ENCODE measurements at places on chromosomes 12 and 14. TPM values are rescaled to one million over a fixed set of nuclear protein-coding genes. Genes with fewer than 3 reads are reported as not detected.

DNA sequence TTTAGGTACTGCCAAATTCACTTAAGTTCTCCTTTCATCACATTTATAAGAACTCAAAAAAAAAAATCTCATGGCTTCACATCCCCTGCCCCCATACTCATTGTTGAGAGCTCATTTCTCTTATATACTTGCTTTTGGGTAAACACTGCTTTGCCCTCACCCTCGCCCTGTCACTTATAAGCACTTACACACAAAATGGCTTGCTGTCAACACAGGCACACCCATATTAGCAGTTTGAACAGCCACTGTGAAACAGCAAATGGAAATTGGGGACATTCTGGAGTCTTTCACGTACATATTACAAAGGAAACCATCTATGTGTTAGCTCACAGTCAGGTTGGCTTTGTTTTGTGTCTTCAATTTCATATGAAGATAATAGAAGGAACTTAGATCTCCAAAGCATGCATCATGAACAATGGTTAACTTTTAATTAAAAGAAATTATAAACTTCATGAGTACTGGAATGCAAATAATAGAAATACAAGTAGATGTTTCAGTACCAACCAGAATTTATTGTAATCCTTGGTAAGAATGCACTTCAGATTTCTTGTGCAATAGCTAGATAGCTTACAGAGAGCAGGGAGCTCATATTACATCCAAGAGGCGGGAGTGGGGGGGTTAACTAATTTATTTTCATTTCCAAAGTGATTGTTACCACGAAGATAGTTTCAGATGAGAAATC, 272.2 kb downstream of the ALG10B start:
- no peaks in the 10 kb centered on the region for H3K4me1 ChIP-seq
- no peak overlapping the region for H3K4me3 ChIP-seq
- H3K36me3 ChIP-seq = no peaks in the 10 kb centered on the region
- no peak overlapping the region for H3K27ac ChIP-seq
- H3K27me3 ChIP-seq = no peaks in the 10 kb centered on the region

DNA sequence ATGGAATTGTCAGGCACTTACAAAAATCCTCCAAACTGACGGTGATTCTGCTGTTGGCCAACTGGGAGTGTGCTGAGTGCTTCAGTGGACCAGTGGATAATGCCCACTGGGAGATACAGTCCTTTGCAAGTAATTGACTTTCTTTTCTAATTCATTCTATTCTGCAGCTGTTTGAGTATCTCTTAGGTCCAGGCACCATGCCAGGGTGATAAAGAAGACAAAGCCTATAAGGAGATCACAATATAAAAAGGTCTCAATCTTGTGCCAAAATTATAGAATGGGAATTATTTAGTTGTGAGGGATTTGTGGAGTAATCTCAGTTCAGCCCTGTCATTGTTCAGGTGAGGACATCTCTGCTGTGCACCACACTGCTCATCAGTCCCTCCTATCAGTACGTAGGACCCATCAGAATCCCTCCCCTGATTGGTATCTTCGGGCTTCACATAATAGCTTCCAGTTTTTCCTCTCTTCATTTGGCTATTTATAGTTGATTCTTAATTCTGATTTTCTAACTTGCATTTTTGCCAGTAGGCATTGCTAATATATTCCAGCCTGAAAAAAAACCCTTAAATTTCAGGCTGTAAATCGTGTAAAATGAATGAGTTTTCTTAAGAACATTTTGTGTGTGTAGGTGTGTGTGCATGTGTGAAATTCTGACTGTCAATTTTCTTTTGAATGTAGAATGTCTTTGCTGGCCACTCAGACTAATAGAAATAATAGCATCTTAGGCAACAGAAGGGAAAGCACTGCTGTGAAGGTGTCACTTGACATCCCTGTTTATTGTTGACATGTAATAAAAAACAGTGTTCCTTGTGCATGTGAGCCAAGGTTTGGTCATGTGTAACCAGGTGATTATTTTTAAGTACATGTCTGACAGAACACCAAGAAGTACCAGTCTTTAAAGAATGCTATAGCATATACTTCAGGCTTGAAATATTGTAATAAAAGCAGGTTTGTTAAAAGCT, 457.6 kb upstream of the RGS6 start:
- no peak overlapping the region for H3K4me3 ChIP-seq
- no peaks in the 10 kb centered on the region for H3K27me3 ChIP-seq
- no peak overlapping the region for H3K27ac ChIP-seq
- no peak for DNase-seq
- no peaks in the 10 kb centered on the region for H3K36me3 ChIP-seq
- H3K4me1 ChIP-seq = no peaks in the 10 kb centered on the region

- H3K4me3 ChIP-seq = no peak overlapping the region
- no peaks in the 10 kb centered on the region for H3K27me3 ChIP-seq
- no peaks in the 10 kb centered on the region for H3K4me1 ChIP-seq
- H3K27ac ChIP-seq = no peak overlapping the region
These were observed 26.7 kb upstream of the WSCD2 start for GRCh38 chr12:108102363-108102762.

- H3K4me1 ChIP-seq = no peaks in the 10 kb centered on the region
- H3K4me3 ChIP-seq = no peak overlapping the region
- no peak overlapping the region for H3K27ac ChIP-seq
- H3K36me3 ChIP-seq = no peaks in the 10 kb centered on the region
- no peaks in the 10 kb centered on the region for H3K27me3 ChIP-seq
These were observed 1159.2 kb upstream of the TMEM132C start for GRCh38 chr12:127107744-127108143.

DNA sequence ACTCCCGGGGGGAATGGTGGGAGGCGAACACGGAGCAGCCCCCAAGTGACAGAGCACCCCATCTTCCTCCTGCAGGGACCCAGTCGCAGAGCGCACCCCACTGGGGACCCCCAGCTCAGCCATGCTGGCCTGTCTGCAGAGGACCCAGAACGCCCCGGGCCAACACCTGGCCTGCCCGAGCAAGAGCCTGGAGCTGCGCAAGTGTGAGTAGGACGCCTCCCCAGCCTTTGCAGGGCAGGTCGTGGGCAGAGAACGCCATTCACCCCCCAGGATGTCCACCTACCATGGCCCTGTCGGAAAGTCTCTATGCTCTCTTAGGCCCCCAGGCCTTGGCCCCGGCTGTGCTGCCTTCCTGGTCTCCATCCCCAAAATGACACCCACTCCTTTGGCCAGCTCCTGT, 30.4 kb downstream of the FAM222A start:
- H3K27me3 ChIP-seq = no peaks in the 10 kb centered on the region
- no peaks in the 10 kb centered on the region for H3K36me3 ChIP-seq
- peak; percentile 7 for DNase-seq
- no peak overlapping the region for H3K27ac ChIP-seq
- no peaks in the 10 kb centered on the region for H3K4me1 ChIP-seq

DNA sequence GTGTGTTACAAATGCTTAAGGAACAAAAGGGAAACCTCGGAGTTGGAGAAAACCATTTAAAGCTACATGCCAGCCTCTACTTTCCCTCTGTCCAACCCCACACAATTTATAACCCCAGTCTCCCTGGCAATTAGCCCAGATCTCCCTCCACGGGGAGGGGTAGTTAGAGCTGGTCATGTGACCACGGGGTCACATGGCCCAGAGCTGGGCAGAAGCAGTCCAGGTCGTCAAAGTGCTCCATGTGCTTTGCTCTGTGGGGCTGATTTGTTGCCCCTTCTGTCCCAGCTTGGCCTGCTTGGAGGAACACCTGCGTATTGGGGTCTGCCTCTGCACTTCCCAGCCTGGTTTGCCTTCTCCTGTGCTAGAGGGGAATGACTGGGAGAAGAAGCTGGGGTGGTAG, 219.1 kb downstream of the RBM19 start:
- no peaks in the 10 kb centered on the region for H3K27me3 ChIP-seq
- no peak for DNase-seq
- H3K27ac ChIP-seq = no peak overlapping the region
- no peak overlapping the region for H3K4me3 ChIP-seq
- no peaks in the 10 kb centered on the region for H3K36me3 ChIP-seq

GRCh38 chr12:70117670-70118069, 125.6 kb upstream of the CNOT2 start:
- no peak overlapping the region for H3K4me3 ChIP-seq
- no peak for DNase-seq
- H3K4me1 ChIP-seq = no peaks in the 10 kb centered on the region
- H3K27me3 ChIP-seq = no peaks in the 10 kb centered on the region
- H3K36me3 ChIP-seq = no peaks in the 10 kb centered on the region

- H3K27ac ChIP-seq = no peak overlapping the region
- H3K4me1 ChIP-seq = no peaks in the 10 kb centered on the region
- no peaks in the 10 kb centered on the region for H3K36me3 ChIP-seq
- no peak for DNase-seq
These were observed 2.8 kb downstream of the SLC2A13 start for GRCh38 chr12:40103043-40103442.

DNA sequence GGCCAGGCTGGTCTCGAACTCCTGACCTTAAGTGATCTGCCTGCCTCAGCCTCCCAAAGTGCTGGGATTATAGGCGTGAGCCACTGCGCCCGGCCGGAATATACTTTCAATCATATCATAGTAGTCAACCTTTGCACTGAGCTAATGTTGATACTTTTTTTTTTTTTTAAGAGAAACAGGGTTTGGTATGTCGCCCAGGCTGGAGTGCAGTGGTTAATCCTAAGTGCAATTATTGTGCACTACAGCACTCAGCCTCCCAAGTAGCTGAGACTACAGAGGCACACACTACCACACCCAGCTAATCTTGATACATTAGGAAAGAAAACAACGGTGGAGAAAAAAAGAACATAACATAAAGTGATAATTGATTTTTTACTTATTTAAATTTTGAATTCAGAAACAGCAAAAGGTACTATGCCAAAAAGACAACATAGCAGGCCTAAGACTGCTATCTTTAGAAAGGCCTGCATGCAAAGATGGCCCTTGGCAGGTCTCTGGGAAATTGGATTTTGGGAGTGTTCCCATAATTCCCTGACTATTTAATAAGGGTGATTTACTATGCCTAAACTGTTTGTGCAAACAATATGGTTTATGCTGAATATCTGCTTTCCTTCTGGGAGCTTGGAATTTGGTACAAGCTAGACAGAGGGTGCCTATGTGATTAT, 15.5 kb downstream of the BTBD7 start:
- no peaks in the 10 kb centered on the region for H3K36me3 ChIP-seq
- H3K4me1 ChIP-seq = no peaks in the 10 kb centered on the region
- H3K4me3 ChIP-seq = no peak overlapping the region
- DNase-seq = no peak

GRCh38 chr14:53249059-53249458, 95.9 kb upstream of the DDHD1 start:
- no peak overlapping the region for H3K4me3 ChIP-seq
- no peak overlapping the region for H3K27ac ChIP-seq
- no peaks in the 10 kb centered on the region for H3K4me1 ChIP-seq
- H3K27me3 ChIP-seq = no peaks in the 10 kb centered on the region

DNA sequence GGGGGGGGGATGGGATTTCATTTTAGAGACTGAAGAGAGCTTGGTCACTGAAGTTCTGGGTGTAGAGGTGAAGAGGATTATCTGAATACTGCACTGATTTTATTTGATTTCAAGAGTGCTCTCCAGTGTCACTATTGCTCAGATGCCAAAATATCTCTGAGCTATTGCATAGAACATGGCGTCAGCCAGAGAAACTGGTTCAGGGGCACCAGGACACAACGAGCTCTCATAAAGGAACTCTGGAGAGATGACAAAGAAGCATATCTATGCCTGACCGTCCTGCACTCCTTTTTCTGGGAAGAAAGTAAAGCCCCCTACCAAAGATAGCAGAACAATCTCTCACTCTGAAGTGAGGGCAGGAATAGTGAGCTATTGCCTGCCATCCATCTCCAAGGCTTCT, 2.0 kb downstream of the SLC7A8 start:
- DNase-seq = no peak
- peak overlapping the region; percentile 74 for H3K4me3 ChIP-seq
- no peaks in the 10 kb centered on the region for H3K27me3 ChIP-seq

FOXG1 gene
- not detected for total RNA-seq

RERG gene
- total RNA-seq = 61.6 TPM

PRIMA1 gene
- total RNA-seq = 24.5 TPM

ZDHHC22 gene
- not detected for total RNA-seq
